ENCODE measurements at places on chromosomes 6 and 20.

- peak; percentile 40 for DNase-seq
These were observed 221.8 kb downstream of the FRK start for GRCh38 chr6:115838763-115839401.

GRCh38 chr20:1831096-1831495 is 64.1 kb upstream of the SIRPA start:
- DNase-seq = peak; percentile 38

- DNase-seq = no peak
These were observed 67.1 kb upstream of the MYLIP start for GRCh38 chr6:16061818-16062217.

GRCh38 chr6:3259491-3259958 is 778 bp downstream of the PSMG4 start:
- DNase-seq = peak; percentile 72

DNA sequence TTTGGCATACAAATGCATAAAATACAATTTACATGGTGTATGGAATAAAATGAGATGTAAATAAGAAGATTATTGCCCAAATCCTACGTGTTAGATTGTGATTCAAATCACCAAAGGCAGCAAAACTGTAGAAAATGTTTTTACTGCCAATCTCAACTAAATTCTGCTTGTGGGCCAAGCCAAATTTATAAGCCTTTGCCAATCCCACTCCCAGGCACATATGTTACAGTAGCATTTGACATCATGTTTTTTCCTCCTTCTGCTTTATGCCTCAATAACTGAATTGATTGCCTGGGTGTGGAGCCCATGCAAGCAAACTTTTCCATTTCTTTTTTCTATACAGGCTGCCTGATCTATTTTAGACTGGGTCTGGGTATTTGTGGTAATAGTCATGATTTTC is 36.3 kb upstream of the LRRC1 start:
- no peak for DNase-seq

DNA sequence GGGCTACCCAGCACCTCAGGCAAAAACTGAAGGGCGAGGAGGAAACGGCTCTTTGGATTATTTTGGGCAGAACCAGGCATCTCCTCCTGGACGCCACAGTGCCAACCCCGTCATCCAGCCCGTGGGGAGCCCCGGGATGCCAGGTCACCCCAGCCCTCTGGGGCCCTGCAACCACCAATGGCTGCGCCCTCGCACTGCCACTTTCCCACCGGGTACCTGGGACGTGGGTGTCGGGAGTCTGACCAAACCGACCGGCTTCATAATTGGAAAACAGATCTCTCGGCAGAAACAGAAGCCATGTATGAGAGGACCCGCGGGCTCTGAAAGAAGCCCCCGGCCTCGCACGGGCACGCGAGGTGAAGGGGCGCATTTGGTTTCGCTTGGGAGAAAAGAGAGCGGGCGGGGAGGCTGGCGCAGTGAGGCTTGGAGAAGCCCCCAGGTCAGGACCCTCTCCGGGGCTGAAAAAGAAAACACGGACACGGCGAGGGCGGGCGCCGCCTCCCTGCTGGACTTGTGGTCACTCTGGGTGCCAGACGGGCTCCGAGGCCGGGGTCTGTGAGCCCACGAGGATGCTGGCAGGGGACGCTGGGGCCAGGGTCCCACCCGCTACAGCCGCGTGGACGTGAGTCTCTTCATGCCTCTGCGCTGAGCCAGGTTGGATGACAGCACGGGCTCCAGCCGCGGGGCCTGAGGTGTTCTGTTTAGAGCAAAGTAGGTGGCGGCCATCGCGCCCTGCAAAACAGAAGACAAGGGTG is 29.6 kb upstream of the MPC1 start:
- no peak for DNase-seq

- no peak for DNase-seq
These were observed 21.9 kb downstream of the FAM217A start for GRCh38 chr6:4057036-4057435.

GRCh38 chr6:139540276-139540675 is 165.8 kb upstream of the CITED2 start:
- DNase-seq = peak; percentile 73
